ENCODE measurements at places on chromosomes 4 and X. TPM values are rescaled to one million over a fixed set of nuclear protein-coding genes. Genes with fewer than 3 reads are reported as not detected.

The CTSO gene
- total RNA-seq: 6.3 TPM

The GALNT7 gene
- 24.9 TPM for total RNA-seq

GRCh38 chrX:22383988-22384387 is 111.3 kb downstream of the CBLL2 start:
- DNase-seq: no peak

DNA sequence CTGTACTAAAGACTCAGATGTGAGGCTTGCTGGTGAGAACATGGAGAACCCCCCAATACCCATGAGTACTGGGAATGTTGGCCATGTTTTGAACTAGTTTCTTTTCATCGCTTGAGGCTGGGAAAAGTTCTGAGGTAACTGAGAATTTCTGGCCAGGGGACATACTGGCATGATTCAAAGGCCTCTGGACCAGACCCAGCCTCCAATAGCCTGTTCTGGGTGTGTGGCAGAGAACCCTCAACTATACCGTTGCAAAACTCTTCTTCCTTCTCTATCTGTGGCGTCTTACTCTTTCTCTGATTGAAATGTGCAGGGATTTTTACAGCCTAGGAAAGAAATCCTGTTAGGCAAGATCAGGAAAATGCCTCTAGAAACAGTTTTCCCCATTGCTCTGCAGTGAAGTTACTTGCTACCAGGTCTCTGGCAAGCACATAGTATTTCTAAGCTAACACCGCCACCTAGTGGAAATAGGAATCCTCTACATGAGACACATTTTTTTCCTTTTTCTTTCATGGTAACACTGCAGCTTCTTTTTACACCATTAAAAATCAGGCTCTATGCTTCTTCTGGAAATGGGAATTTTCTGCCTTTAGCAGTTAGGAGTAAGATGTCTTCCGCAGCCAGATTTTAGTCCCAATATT is 170.7 kb upstream of the ZCCHC13 start:
- DNase-seq: no peak

GRCh38 chr4:159725571-159725970 is 622.7 kb downstream of the RAPGEF2 start:
- DNase-seq: no peak

- no peak for DNase-seq
These were observed 10.1 kb downstream of the OTOP1 start for GRCh38 chr4:4216648-4217047.
